ENCODE measurements at places on chromosomes 1 and 21.

DNA sequence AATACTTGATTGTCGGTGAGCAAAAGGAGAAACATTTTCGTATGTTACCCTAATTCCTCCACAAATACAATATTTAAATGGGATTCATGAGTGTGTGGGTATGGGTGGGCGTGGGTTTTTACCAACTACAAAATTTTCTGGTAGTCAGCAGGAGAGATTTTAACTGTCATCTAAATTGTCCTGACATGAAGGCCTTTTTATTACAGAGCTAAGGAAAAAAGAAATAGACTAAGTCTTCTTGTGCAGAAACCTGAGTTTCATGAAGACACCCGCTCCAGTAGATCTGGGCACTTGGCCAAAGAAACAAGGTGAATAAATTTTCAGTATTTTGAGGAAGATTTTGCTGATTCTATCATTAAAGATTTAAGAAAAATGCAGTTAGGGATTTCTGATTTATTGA, 752 bp downstream of the RGS18 start:
- DNase-seq: no peak

GRCh38 chr1:167453123-167453522, 65.2 kb downstream of the CD247 start:
- DNase-seq: no peak

DNA sequence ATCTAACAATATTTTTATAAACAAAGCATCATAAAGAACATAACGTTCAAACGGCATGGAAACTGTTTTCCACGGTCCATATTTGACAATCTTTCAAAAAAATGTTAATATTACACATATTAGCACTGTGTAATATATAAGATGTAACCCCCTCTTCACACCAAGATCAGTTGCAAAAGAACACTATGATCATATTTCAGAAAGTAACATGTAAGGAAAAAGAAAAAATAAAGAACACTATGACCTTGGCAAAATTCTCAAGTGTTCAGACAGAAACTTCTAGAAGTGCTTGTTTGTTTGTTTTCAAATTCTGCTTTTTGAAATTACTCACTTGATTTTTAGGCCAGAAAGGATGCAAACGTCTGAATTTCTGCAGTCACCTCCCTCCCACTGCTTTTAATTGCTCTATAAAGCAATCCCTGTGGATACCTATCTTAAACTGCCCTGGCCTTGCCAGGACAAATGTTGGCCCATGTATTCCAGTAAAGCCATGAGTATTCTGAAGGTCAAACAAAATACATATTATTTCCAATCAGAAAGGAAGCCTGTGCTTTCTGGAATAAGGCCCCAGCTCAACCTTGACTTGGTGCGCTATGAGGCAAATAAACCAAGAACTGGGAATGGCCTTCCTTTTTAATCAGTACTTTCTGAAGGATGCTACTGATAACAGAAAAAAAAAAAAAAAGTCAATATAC, 68.6 kb downstream of the TGFBR3 start:
- DNase-seq: no peak

DNA sequence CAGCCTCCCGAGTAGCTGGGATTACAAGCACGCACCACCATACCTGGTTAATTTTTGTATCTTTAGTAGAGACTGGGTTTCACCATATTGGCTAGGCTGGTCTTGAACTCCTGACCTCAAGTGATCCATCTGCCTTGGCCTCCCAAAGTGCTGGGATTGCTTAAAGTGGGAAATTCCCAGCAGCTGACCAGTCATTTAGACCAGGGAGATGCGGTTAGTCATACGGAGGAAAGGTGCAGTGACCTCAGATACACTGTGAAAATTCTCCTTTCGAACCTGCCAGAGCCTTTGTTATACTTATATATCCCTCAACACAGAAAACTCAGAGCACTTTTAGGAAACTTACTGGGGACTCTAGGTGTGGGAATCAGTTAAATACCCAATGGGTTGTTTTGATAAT, 39.6 kb downstream of the MAP10 start:
- peak; percentile 78 for DNase-seq

- peak; percentile 72 for DNase-seq
Observed at GRCh38 chr1:107669996-107670395, 295.0 kb downstream of the VAV3 start.

- no peak for DNase-seq
Observed at GRCh38 chr1:193703121-193703520, 516.7 kb upstream of the B3GALT2 start.

- no peak for DNase-seq
Observed at GRCh38 chr1:115230281-115230680, 107.8 kb downstream of the NGF start.

DNA sequence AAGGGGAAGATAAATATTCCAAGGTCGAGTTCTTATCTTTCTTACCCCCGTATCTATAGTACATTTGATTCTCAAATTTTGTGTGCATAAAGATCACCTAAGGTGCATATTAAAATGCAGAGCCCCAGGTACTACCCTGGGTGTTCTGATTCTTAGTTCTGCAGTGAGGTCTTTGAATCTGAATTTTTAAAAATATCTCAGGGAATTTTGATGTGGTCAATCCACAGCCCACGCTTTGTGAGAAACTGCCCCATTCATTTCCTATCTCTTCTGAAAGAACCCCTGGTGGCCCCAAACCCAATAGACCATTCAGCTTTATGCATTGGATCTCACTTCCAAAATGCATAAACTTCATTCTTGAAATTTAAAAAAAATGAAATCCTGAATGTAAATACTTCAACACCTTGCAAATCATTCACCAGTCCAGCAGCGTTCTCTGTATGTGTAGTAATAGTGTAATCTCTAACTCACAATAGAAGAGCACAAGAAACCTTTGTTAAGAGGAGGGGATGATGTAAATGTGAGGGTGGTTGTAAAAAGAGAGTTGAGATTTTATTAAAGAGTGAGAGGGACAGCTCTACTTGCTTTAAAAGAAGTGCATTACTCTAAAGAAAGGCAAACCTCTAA, 108.8 kb upstream of the ZP4 start:
- DNase-seq: no peak

DNA sequence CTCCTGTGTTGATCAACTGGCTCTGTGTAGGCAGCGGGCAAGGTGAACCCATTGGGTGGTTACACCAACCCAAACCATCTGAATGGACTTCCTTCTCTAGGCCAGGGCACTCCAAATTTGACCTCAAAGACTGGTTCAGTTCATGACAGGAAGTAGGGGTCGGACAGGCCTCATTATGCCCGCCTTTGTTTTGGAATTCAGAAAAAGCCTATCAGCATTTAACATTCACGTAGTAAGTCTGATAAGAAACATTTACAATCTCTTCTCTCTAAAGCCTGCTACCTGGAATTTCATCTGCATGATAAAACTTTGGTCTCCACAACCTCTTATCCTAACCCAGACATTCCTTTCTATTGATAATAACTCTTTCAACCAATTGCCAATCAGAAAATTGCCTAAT, 97.1 kb upstream of the ETV3 start:
- no peak for DNase-seq

DNA sequence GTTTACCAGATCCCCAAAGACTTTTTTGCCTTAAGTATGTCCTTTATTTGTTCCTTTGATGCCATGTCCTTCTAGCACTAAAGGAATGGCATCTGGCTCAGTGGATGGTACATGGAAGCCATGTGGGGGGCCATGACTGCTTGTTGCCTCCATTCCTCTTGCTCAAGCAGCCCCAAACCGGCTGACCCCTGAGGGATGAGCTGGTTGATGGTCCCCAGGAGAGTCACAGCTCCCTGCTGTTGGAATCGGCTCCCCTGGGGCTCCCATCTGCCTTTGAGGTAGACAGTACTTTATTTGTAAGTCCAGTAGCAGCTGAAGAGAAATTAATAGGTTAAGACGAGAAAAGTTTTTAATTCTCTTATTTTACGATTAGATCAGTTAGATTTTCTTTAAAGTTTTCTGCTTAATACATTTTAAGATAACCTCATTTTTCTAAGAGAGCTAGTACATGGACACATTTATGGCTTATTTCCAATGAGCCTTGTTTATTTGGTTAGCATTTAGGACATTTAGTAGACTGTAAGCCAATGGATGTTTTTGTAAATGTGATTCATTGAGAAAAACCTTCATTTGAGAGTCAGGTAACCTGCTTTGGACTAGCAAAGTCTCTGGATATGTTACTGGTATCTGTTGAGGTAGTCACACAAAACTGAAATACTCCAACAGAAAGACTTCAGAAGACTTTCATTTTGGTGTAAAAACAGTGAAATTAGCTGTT, 88.2 kb downstream of the CAMTA1 start:
- DNase-seq: no peak

- no peak for DNase-seq
Observed at GRCh38 chr1:160630523-160631451, 16.1 kb downstream of the SLAMF1 start.

DNA sequence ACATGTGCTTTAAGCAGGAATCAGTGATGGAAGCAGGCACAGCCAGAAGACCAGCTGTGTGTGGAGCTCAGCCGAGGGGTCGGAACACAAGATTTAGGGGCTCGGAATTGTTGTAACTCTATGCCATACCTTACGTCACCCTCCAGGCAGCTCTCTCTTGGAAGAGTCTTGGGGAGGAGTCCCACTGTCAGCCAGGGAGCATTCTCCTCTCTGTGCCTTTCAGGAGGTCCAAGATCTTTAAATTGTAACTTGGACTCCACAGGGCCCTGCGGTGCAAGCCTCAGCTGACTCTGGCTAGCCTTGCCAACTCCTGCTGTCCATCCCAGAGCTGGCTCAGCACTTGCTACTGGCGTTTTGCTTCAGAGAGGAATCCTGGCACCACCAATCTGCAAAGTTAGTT, 26.4 kb upstream of the ROR1 start:
- DNase-seq: no peak

DNA sequence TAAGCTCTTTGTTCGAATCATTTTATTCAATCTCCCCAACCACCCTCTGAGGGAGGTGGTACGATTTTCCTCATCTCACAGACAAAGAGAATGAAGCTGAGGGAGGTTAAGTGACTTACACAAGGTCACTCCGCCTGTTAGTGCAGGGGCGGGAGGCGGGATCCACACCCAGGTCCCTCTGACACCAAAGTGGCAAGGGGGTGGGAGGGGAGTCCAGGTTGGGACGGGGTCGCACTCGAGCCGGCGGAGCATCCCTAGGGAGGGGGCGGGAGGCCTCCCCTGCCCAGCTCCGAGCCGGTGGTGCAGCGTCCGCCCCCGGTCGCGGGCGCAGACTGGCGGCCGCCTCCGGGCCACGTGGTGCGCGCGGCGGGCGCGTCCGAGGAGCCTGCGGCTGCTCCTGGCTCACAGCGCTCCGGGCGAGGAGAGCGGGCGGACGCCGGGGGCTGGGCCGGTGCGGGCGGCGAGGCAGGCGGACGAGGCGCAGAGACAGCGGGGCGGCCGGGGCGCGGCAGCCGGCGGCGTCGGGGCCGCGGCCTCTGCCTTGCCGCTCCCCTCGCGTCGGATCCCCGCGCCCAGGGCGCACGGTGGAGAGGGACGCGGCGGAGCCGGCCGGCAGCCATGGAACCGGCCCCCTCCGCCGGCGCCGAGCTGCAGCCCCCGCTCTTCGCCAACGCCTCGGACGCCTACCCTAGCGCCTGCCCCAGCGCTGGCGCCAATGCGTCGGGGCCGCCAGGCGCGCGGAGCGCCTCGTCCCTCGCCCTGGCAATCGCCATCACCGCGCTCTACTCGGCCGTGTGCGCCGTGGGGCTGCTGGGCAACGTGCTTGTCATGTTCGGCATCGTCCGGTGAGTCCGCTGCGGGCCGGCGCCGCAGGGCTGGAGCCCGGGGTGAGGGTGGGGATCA, at the start of gene OPRD1:
Gene OPRD1, plus strand, starts transcription at position 405 of the 903 bp plus-strand sequence. Its CDS starts 214 bp downstream, at position 619.
- DNase-seq: no peak

- no peak for DNase-seq
Observed at GRCh38 chr1:918353-918752, 5.4 kb upstream of the SAMD11 start.

- DNase-seq: no peak
Observed at GRCh38 chr1:221849110-221849509, 107.2 kb upstream of the DUSP10 start.

GRCh38 chr1:9422911-9423505, 116.3 kb upstream of the SLC25A33 start:
- DNase-seq: no peak

DNA sequence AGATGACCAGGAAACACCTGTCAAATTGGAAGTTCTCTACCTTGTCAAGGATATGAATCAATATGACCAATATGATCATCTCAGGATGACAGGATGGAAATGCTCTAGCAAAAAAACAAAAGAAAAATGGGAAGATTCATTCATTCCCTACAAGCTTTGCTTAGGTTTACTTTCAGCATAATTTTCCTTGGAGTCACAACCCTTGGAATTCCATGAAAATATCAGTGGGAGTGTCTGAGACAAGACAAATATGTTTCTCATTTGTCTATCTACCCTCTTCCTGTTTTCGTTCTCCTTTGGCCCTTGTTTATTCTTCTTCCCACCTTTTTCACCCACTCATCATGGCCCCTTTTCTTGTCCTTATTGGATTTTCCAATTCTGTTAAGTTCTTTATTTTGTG, 50.6 kb downstream of the COLGALT2 start:
- peak; percentile 55 for DNase-seq

DNA sequence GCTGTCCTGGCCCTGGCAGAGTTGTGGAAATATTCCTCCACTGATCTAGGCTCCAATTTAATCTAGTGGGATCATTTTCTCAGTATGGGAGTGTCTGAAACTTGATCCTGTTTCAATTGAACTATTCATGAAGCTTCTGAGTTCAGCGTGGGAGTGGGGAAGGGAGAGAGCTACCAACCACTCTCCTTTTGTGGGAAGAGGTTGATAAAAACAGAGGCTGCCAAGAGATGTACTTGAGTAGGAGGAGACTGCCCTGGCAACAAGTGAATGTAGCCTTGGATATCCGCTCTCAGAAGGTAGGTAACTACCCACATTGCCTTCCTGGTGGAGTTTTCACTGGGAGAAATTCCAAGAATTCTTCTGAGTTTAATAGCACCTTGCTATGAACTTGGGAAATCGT, at the start of gene CTXND2:
Gene CTXND2, plus strand, starts transcription at position 119 of the 400 bp plus-strand sequence. CDS start 25,179 bp downstream, outside the sequence.
- DNase-seq: peak; percentile 99

DNA sequence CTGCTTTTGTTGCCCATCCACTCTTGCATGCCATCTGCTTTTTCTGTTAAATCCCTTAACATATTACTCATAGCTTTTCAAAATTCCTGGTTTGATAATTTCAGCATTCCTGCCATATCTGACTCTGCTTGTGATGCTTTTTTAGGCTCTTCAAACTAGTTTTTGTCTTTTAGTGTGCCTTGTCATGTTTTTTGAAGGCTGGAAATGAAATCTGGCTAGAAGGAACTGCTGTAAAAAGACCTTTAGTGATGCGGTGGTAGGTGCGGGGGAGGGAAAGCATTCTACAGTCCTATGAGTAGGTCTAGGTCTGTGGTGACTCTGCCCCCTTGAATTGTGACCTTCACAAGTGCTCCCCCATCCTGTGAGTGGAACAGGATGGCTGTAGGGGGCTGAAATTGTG, 15.0 kb upstream of the S100B start:
- DNase-seq: peak; percentile 6

- DNase-seq: peak; percentile 92
Observed at GRCh38 chr1:32988665-32989064, 24.1 kb upstream of the RNF19B start.

GRCh38 chr1:161179698-161180097, 2.4 kb upstream of the B4GALT3 start:
- no peak for DNase-seq

- no peak for DNase-seq
Observed at GRCh38 chr1:197944485-197944884, 27.3 kb downstream of the LHX9 start.
